ENCODE measurements at places on chromosomes 7 and 10.

DNA sequence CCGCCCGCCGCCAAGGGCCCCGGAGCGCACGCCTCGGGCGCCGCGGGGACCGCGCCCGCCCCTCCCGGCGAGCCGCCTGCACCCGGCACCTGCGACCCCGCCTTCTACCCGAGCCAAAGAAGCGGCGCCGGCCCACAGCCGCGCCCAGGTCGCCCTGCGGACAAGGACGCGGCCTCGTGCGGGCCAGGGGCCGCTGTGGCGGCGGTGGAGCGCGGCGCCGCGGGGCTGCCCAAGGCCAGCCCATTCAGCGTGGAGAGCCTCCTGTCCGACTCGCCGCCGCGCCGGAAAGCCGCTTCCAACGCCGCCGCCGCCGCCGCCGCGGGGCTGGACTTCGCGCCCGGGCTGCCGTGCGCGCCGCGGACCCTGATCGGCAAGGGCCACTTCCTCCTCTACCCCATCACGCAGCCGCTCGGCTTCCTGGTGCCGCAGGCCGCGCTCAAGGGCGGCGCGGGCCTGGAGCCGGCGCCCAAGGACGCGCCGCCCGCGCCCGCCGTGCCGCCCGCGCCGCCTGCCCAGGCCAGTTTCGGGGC, 3.5 kb downstream of the UNCX start:
- no peak for DNase-seq

DNA sequence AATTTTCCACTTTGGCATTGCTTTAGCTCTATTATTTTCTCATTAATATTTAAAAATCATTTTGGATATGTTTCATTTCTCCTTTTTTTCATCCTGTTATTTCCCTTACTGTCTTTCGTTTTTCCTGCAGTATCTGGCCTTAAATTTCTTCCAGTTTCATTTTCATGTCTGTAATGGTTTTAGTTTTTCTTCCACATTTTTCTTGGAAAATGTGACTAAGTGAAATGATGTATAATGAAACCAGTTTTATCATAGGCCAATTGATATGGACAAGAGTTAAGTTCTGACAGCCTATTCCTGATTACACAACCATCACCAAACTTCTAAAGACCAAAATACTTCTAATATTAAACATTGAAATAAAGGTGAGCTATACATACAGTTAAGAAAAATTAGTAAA, 158.5 kb downstream of the LHFPL3 start:
- DNase-seq, result no peak

GRCh38 chr7:50423860-50424259, 26.3 kb downstream of the FIGNL1 start:
- no peak for DNase-seq

- no peak for DNase-seq
Observed at GRCh38 chr7:84744385-84744784, 442.5 kb downstream of the SEMA3D start.

DNA sequence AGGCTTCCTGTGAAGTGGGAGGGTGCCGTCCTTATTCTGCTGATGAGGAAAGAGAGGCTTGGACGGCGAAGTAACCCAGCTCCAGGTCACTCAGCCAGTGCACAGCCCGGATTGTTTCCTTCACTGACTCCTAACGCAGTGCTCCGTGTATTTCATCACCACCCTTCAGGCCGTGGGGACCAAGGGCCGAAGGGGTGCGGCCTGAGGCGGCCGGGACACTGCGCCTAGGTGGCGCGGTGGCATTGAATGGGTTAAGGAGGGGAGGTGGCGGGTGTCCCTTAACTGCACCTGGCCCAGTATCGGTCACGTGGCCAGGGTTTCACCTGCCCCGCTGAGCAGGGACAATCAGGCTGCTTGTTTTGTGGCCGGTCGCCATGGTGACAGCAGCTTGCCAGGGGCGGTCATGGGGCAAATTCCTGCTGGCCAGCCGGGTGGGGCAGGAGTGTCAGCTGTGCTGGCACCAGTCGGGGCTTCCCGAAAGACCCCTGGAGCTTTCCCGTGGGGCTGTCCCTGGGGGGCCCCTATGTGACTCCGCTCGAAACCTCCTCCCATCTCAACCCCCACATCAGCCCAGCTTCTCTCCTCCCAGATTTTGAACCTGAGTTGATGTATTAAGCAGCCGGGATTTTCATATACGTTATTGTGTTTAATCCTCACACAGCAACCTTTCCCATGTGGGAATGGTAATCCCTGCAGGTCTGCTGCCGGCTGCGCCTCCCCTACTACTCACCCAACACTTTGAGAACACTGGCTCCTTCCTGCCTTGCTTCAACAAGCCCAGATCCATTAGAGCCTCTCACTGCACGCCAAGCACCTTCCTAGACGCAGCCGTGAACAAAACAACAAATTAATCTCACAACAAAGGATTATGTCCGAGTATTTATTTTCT, 4.4 kb upstream of the ABHD11 start:
- no peak for DNase-seq

- no peak for DNase-seq
Observed at GRCh38 chr7:26416004-26416403, 124.3 kb downstream of the SNX10 start.

DNA sequence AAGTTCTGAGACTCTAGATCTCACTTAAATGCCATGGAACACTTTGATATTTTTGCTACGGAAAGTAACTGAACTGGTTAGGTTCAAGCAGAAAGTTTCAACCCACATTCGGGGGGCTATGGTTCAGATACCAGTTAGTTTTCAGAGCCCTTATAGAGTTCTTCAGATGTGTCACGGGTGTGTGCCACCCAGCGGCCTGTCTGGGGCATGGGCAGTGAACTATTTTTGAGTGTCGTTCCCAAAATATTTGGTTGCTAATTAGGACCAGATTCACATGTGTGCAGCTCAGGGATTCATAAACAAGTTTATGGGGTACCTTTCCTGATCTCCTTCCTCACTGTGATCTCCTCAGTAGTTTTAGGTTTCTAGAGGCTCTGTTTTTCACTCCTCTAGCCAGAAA, 271.9 kb downstream of the C7orf25 start:
- DNase-seq, result no peak

GRCh38 chr7:104252409-104253134, 44.8 kb upstream of the ORC5 start:
- no peak for DNase-seq

DNA sequence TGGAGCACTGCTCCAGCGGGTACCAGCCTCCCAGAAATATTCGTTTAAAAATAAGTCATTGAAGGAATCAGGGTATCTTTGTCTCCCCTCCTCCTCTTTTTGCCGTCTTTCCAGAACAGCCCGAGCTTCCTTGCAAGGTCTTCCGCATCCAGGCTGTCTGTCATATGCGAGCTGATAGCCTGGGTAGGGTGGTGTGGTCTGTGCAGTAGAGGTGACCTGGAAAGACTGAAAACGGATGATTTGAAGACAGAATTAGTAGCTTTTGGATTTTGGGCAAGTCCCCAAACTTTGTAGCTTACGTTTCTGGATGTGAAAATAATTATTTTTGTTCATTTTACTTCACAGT, 480 bp downstream of the VPS50 start:
- no peak for DNase-seq

GRCh38 chr7:116696707-116697106, 24.7 kb downstream of the MET start:
- no peak for DNase-seq

GRCh38 chr10:114284346-114285071, 45.5 kb downstream of the VWA2 start:
- no peak for DNase-seq

GRCh38 chr10:24209432-24209771, 464 bp downstream of the KIAA1217 start:
- DNase-seq, result peak; percentile 20

- no peak for DNase-seq
Observed at GRCh38 chr10:131089150-131089549, 222.4 kb downstream of the TCERG1L start.

DNA sequence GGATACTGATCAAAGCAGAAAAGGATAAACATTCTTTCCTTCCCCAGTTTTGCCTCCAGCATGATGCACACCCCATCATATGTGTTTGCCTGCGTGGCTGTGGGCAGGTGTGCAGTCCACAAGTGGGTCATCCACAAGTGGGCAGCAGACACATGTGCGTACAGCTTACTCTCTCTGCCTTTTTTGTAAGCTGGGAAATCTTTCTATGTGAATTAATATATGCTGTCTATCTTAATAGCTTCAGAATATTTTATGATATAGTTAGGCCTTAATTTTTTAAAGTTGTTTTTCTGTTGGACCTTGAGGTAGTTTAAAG, 80.1 kb downstream of the INPP5A start:
- DNase-seq, result no peak

All from stimulated activated CD8-positive, alpha-beta memory T cell treated with anti-CD3 and anti-CD28 coated beads, Interleukin-2, amount 100 ng/mL, for 48 hours (primary cell).